ENCODE measurements at places on chromosomes 4 and X.

DNA sequence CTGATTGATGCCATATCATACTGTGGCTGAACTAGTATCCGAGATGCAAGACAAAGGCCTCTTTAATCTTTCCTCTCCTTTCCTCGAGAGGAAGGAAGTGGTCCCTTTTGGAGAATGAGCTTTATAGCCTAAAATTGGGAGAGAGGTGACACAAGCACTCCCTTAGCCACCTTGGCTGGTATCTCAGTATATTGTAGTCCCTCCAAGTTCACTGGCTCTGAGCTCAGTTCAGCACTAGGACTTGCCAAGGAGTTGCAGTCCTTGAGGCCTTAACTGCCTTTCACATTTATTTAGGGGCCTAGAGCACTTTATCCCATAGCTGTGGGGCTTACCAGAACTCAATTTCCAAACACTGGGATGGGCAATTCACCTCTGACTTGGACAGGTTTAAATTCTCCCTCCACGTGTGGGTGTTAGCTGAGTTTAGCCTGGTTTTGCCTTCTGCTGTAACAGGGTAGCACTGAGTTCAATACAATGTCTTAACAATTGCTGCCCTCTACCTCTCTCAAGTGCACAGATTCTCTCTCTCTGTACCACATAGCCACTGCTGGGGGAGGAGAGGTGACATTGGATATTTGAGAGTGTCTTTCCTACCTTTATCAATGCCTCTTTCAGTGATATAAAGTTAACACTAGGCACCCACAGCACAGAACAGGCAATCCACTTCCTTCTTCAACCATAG is 216.4 kb downstream of the TECRL start:
- DNase-seq: no peak
- H3K4me1 ChIP-seq: no peaks in the 10 kb centered on the region
- H3K36me3 ChIP-seq: no peaks in the 10 kb centered on the region
- H3K4me3 ChIP-seq: no peak overlapping the region

DNA sequence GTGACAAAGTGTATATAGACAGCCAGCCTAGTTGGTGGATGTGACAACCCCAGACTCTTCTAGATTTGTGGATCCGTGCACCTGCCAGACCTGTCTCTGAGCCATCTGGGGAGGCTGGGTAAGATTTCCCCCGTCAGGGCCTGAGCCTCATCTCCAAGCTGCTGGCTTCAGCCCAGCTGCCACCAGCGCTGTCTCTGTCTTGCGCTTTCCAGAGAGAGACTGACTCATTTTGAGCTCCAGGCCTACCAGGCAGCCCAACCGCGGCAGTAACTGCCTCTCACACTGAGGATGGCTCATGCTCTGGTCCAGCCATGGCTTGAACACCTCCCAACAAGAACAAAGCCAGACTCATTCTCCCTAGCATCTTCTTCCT is 26.4 kb downstream of the NOP14 start:
- no peak overlapping the region for H3K27ac ChIP-seq
- no peak for DNase-seq
- peaks cover 3% of the 10 kb centered on the region for H3K36me3 ChIP-seq
- H3K4me3 ChIP-seq: no peak overlapping the region
- peaks cover 23% of the 10 kb centered on the region for H3K4me1 ChIP-seq
- H3K27me3 ChIP-seq: no peaks in the 10 kb centered on the region

GRCh38 chrX:18896680-18897544 is 87.0 kb downstream of the PHKA2 start:
- H3K4me1 ChIP-seq: no peaks in the 10 kb centered on the region
- H3K36me3 ChIP-seq: no peaks in the 10 kb centered on the region
- no peak for DNase-seq
- no peaks in the 10 kb centered on the region for H3K27me3 ChIP-seq
- H3K4me3 ChIP-seq: no peak overlapping the region

GRCh38 chr4:107825072-107825824 is 516 bp downstream of the SGMS2 start:
- DNase-seq: peak; percentile 61
- H3K27ac ChIP-seq: peak overlapping the region; percentile 92
- peaks cover 15% of the 10 kb centered on the region for H3K4me1 ChIP-seq
- no peaks in the 10 kb centered on the region for H3K36me3 ChIP-seq
- no peaks in the 10 kb centered on the region for H3K27me3 ChIP-seq

GRCh38 chr4:106126062-106126461 is 189.9 kb downstream of the TBCK start:
- no peak for DNase-seq
- H3K4me1 ChIP-seq: no peaks in the 10 kb centered on the region
- H3K27me3 ChIP-seq: no peaks in the 10 kb centered on the region
- peaks cover 3% of the 10 kb centered on the region for H3K36me3 ChIP-seq
- H3K27ac ChIP-seq: no peak overlapping the region

DNA sequence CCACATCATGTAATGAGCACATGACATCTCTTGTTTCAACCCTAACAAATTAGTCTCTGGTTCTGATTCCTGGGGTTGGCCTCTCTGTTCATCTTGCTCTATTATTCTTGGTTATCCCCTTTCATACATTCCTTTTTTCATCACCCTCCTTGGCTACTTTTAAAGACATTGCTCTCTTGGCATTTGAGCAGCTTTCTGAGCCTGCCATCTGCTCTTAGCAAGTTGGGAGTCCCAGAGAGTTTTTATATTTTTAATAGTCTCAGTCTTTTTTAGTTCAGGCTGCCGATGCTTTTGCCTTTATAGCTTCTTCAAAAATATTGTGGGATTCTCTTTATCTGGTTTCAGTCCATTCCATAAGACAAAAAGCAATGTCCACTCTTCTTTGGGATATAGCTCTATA is 1270.9 kb downstream of the ADGRL3 start:
- H3K36me3 ChIP-seq: no peaks in the 10 kb centered on the region
- H3K4me1 ChIP-seq: no peaks in the 10 kb centered on the region
- H3K4me3 ChIP-seq: no peak overlapping the region
- no peak overlapping the region for H3K27ac ChIP-seq
- no peaks in the 10 kb centered on the region for H3K27me3 ChIP-seq
- no peak for DNase-seq

DNA sequence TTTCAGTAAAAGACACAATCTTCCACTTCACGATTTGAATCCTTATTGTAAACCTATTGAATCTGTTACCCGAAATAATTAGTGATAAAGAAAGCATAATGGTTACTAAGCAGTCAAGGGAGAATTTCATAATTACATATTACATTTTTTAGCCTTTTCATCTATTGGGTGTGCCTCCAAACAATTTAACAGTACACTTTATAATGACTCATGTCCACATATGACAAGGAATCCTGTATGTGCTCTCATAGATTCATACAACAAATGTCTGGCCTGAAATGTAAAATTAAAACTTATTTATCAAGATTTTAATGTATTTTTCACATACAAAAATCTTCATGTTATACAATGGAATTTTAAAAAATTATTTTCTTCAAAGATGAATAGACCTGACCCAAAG is 39.4 kb downstream of the PPP3CA start:
- no peak overlapping the region for H3K4me3 ChIP-seq
- H3K36me3 ChIP-seq: no peaks in the 10 kb centered on the region
- H3K27ac ChIP-seq: no peak overlapping the region
- no peaks in the 10 kb centered on the region for H3K27me3 ChIP-seq
- no peak for DNase-seq

DNA sequence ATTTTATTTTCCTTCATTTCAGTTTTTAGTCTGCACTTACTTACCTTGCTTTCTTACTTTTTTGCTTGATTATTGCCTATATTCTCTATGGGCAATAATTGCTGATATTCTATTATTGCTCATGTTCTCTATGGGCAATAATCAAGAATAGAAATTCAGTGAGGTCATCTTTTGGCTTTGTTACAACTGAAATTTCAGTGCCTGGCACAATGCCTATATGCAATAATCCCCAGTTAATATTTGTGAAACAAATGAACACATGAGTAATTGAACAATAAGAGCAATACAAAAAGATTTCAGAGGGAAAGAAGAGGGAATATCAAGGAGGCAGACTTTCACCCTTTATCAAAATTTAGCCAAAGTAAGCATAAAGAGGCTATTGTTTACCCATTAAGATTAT is 48.6 kb upstream of the ARSJ start:
- H3K4me3 ChIP-seq: no peak overlapping the region
- no peaks in the 10 kb centered on the region for H3K36me3 ChIP-seq
- no peak overlapping the region for H3K27ac ChIP-seq
- no peaks in the 10 kb centered on the region for H3K27me3 ChIP-seq

DNA sequence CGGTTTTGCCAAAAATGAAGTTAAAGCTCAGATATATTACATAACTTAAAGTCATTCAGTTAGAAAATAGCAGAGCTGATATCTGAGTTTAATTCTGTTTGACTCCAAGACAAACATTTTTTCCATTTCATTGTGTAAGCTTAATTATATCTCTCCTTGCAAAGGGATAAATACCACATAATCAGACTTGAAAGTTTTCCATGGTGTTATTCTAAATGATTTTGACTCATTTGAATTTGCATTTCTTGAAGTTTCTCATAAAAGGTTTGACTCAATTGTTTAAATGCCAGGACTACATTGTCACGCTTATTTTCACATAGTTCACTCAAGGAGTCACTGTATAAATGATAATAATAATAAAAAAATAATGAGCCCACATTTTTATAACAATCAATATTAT is 39.4 kb upstream of the DDX60 start:
- no peaks in the 10 kb centered on the region for H3K4me1 ChIP-seq
- no peaks in the 10 kb centered on the region for H3K27me3 ChIP-seq
- peaks cover 9% of the 10 kb centered on the region for H3K36me3 ChIP-seq
- no peak overlapping the region for H3K4me3 ChIP-seq

DNA sequence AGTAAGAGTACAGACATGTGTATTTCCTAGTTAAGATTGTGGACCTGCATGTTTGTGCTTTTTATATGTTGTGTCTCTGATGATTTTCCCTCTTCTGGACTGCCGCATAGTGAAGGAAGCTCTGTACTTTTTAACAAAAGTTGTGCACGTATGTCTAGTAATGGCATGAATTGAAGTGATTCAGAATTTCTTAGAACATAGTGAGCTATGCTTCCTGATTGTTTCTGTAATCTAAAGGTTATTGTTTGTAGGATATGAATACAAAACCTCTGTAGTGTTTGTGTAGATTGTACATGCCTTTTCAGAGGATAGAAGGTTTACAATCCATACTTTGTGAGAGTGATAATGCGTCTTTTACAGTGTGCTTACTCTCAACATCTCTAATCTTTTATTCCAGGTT is 37.0 kb upstream of the NUDT6 start:
- no peaks in the 10 kb centered on the region for H3K4me1 ChIP-seq
- H3K27ac ChIP-seq: no peak overlapping the region
- no peak overlapping the region for H3K4me3 ChIP-seq
- H3K27me3 ChIP-seq: no peaks in the 10 kb centered on the region

- H3K27me3 ChIP-seq: no peaks in the 10 kb centered on the region
- H3K4me3 ChIP-seq: no peak overlapping the region
- no peaks in the 10 kb centered on the region for H3K4me1 ChIP-seq
Observed at GRCh38 chrX:15856636-15857035, 2.0 kb upstream of the AP1S2 start.

- H3K36me3 ChIP-seq: no peaks in the 10 kb centered on the region
- H3K4me1 ChIP-seq: no peaks in the 10 kb centered on the region
- H3K27ac ChIP-seq: peak overlapping the region; percentile 100
- H3K27me3 ChIP-seq: no peaks in the 10 kb centered on the region
Observed at GRCh38 chr4:40055863-40056715, 561 bp upstream of the N4BP2 start.

- no peak for DNase-seq
- no peaks in the 10 kb centered on the region for H3K27me3 ChIP-seq
- H3K27ac ChIP-seq: no peak overlapping the region
- H3K36me3 ChIP-seq: no peaks in the 10 kb centered on the region
Observed at GRCh38 chr4:121139533-121140222, 24.4 kb downstream of the TNIP3 start.

DNA sequence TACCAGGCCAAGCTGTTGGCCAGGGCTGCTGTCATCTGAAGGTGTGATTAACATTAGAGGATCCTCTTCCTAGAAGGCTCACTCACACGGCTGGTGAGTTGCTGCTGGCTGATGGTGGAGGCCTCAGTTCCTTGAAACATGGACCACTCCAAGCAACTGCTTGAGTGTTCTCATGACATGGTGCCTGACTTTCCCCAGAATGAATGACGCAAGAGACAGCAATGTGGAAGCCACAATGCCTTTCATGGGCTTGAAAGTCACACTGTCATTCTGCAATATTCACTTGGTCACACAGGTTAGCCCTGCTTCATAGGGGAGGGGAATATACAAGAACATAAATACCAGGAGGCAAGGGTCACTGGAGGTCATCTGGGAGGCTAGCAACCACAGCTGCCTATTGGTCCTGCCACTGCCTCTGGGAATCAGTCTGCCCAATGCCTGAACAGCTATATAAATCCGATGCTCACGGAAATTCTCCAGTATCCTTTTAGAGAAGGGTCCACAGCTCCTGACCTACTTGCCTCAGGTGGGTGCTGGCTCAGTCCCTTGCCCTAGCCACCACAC is 97.1 kb upstream of the MAML3 start:
- no peaks in the 10 kb centered on the region for H3K4me1 ChIP-seq
- H3K36me3 ChIP-seq: no peaks in the 10 kb centered on the region
- H3K27ac ChIP-seq: no peak overlapping the region
- H3K4me3 ChIP-seq: no peak overlapping the region
- H3K27me3 ChIP-seq: no peaks in the 10 kb centered on the region

- H3K4me3 ChIP-seq: no peak overlapping the region
- H3K4me1 ChIP-seq: no peaks in the 10 kb centered on the region
- H3K27me3 ChIP-seq: no peaks in the 10 kb centered on the region
- H3K27ac ChIP-seq: no peak overlapping the region
- no peaks in the 10 kb centered on the region for H3K36me3 ChIP-seq
- no peak for DNase-seq
Observed at GRCh38 chr4:25991340-25991739, 77.3 kb downstream of the SMIM20 start.

DNA sequence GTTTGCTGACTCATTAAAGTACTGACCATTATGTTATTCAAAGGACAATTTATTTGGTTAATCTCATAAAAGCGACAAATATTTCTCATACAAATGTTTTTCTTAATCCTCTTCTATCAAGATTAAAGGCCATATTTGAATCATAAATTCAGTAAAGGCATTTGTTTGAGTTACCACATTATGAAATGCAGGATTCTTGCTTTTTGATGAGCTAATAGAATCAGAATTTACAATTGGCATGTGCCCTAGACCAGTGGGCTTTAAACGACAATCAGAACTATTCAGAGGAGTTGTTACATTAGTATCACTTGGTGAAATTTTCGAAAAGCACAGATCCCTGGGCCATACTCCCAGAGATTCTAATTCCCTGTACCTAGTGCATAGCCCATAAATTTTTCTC is 55.3 kb downstream of the KLHL4 start:
- DNase-seq: no peak
- no peak overlapping the region for H3K27ac ChIP-seq
- H3K4me3 ChIP-seq: no peak overlapping the region
- H3K4me1 ChIP-seq: no peaks in the 10 kb centered on the region

- peaks cover 8% of the 10 kb centered on the region for H3K36me3 ChIP-seq
- no peak for DNase-seq
- H3K27me3 ChIP-seq: no peaks in the 10 kb centered on the region
- no peak overlapping the region for H3K4me3 ChIP-seq
- no peaks in the 10 kb centered on the region for H3K4me1 ChIP-seq
- no peak overlapping the region for H3K27ac ChIP-seq
Observed at GRCh38 chr4:81205302-81205701, 9.7 kb downstream of the PRKG2 start.
